ENCODE measurements at places on chromosomes 6 and 20. TPM values are rescaled to one million over a fixed set of nuclear protein-coding genes. Genes with fewer than 3 reads are reported as not detected.
A peak's percentile ranks its signal among the peaks of the same experiment; 100 is the strongest.

- no peaks in the 10 kb centered on the region for H3K4me1 ChIP-seq
- H3K4me3 ChIP-seq: no peak overlapping the region
- H3K27me3 ChIP-seq: no peaks in the 10 kb centered on the region
- H3K27ac ChIP-seq: no peak overlapping the region
These were observed 46.4 kb downstream of the HMGN3 start for GRCh38 chr6:79188107-79188506.

GRCh38 chr6:36856277-36856676 lies 17.0 kb upstream of the CPNE5 start:
- H3K4me3 ChIP-seq: peak overlapping the region; percentile 49
- peaks cover 2% of the 10 kb centered on the region for H3K27me3 ChIP-seq
- H3K27ac ChIP-seq: no peak overlapping the region
- no peak for DNase-seq

GRCh38 chr6:145583753-145584152 lies 151.6 kb downstream of the EPM2A start:
- H3K4me1 ChIP-seq: no peaks in the 10 kb centered on the region
- DNase-seq: no peak
- H3K36me3 ChIP-seq: no peaks in the 10 kb centered on the region
- no peak overlapping the region for H3K27ac ChIP-seq
- H3K4me3 ChIP-seq: no peak overlapping the region

- peaks cover 2% of the 10 kb centered on the region for H3K27me3 ChIP-seq
- peaks cover 33% of the 10 kb centered on the region for H3K36me3 ChIP-seq
- no peak overlapping the region for H3K27ac ChIP-seq
These were observed 25.5 kb upstream of the SMIM26 start for GRCh38 chr20:18541741-18542140.

DNA sequence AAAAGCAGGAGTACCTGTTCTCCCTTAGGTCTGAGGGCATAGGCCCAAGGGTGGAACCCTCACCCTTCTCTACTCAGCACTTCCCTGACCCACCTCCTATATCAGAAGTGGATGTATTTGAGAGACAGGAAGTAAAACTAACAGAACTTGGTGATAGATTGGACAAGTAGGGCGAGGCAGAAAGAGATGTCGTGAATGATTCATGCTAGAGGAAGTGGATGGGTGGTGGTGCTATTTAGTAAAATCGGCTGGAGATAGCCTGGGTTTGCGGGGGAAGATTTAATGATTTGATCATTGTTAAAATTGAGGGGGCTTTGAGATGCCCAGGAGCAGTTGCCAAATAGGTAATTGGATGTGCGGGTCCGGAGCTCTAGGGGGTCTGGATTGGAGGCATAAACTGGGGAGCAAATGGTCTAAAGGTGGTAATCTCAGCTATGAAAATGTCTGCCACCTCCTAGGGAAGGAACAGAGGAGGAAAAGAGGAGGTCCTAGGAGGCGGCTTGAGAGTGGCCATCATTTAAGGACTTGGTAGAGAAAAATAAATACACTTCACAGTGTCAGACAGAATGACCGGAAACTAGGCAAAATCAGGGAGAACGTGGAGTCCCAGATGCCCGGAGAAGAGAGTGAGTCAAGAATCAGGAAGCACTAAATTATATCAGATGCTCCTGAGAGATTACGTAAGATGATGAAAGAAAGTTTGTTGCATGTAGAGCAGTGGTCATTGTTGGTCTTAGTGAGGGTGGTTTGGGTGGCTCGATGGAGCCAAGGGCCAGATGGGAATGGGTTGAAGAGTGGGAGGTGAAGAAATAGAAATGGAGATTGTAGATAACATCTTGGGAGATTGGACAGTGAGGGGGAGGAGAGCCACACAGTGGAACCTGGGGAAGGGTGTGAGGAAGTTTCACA lies 142.0 kb downstream of the CEP57L1 start:
- peaks cover 30% of the 10 kb centered on the region for H3K4me1 ChIP-seq
- peaks cover 3% of the 10 kb centered on the region for H3K36me3 ChIP-seq
- H3K27ac ChIP-seq: no peak overlapping the region

DNA sequence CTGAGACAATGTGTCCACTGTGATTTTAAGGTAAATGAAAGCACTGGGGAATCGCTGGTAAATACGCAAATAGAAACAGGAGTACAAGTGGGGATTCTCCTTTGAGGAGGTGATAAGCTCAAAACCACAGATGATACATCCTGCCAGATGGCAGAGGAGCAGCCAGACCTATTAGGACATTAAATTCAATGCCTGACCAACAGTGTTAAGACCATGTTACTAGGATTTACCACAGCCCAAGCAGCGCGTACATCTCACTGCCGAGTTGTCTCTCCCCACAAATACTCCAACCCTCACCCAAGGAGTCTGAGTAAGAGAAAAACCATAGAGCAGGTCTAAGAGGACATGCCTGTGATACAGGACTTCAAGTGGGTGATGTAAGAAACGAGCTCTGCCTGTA lies 68.9 kb upstream of the TULP1 start:
- no peak for DNase-seq
- no peak overlapping the region for H3K27ac ChIP-seq
- peaks cover 2% of the 10 kb centered on the region for H3K27me3 ChIP-seq
- no peaks in the 10 kb centered on the region for H3K4me1 ChIP-seq
- no peaks in the 10 kb centered on the region for H3K36me3 ChIP-seq
- no peak overlapping the region for H3K4me3 ChIP-seq

DNA sequence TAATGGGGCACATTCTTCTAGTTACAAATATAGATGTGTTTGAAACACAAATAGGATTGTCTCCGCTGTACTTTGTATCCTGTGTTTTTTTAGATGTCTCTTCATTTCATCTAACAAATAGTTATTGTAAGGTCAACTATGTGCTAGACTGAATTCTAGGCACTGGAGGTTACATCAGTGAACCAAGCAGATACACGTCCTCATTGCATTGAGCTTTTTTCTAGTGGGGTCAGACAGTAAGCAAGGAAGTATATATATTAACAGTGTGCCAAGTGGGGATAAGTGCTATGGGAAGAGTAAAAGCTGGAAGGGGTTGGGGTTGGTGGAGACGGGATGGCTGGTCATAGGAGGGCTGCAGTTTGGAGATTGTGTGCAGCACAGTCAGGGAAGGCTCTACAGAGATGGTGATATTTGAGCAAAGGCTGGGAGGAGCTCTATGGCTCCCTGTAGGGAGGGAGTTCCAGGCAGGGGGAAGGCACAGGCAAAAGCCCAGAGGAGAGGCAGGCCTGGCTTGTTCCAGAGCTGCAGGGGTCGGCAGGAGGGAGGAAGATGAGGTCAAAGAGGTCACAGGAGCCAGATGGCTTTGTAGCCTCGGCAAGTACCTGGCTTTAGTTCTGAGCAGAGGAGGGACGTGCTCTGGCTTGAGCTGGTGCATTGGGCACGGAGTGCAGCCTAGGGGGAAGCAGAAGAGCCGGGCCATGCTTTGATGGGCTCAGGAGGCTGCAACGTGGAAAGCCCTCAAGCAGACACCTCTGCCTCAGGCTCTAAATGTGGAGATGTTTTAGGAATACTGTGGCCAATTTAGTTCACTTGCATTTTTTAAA lies 152.3 kb downstream of the ZDHHC14 start:
- H3K36me3 ChIP-seq: no peaks in the 10 kb centered on the region
- DNase-seq: no peak
- H3K27ac ChIP-seq: no peak overlapping the region
- no peak overlapping the region for H3K4me3 ChIP-seq

DNA sequence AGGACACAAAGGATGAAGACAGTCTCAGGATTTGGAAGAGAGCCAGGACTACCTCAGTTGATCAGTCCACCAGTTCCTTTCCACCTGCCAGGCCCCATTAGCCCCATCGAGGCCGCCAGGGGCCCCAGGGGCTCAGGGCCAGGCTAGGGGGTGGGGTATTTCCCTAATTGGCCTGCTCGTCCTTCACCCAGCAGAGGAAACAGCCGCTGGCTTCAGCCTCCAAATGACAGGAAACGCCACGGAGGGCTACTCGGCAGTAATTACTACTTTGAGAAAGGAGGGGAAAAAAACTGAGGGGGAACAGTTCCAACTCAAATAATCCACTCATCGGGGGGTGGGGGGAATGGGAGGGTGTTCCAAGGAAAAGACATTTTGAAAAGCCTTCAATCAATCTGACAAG lies 42.7 kb downstream of the MAFB start:
- peaks cover 59% of the 10 kb centered on the region for H3K4me1 ChIP-seq
- H3K27me3 ChIP-seq: peaks cover 6% of the 10 kb centered on the region
- no peak overlapping the region for H3K4me3 ChIP-seq
- H3K27ac ChIP-seq: no peak overlapping the region
- peak; percentile 11 for DNase-seq

GRCh38 chr6:84456803-84457202 lies 229.4 kb upstream of the CEP162 start:
- DNase-seq: no peak
- no peaks in the 10 kb centered on the region for H3K4me1 ChIP-seq
- no peaks in the 10 kb centered on the region for H3K36me3 ChIP-seq
- H3K27me3 ChIP-seq: peaks cover 2% of the 10 kb centered on the region
- H3K27ac ChIP-seq: no peak overlapping the region
- H3K4me3 ChIP-seq: no peak overlapping the region

DNA sequence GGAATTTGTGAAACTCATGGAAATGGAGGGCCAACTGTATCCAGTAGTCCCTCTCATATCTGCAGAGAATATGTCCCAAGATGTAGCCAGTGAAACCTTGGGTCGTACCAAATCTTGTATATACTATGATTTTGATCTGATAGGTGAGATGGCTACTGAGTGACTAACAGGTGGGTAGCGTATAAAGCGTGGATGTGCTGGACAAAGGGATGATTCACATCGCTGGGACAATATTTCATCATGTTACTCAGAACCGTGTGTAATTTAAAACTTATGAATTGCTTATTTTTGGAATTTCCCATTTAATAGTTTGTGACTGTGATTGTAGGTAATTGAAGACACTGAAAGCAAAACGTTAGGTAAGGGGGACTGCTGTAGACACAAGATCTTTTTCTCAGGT lies 144.1 kb downstream of the SMAP1 start:
- H3K27ac ChIP-seq: no peak overlapping the region
- no peak overlapping the region for H3K4me3 ChIP-seq
- DNase-seq: no peak
- no peaks in the 10 kb centered on the region for H3K36me3 ChIP-seq
- no peaks in the 10 kb centered on the region for H3K4me1 ChIP-seq
- H3K27me3 ChIP-seq: no peaks in the 10 kb centered on the region

- no peaks in the 10 kb centered on the region for H3K27me3 ChIP-seq
- DNase-seq: peak; percentile 41
- H3K4me3 ChIP-seq: no peak overlapping the region
These were observed 103.5 kb downstream of the LAMP5 start for GRCh38 chr20:9617940-9618339.

- peaks cover 2% of the 10 kb centered on the region for H3K4me1 ChIP-seq
- H3K27me3 ChIP-seq: peaks cover 4% of the 10 kb centered on the region
These were observed 42.5 kb upstream of the TLDC2 start for GRCh38 chr20:36833275-36834020.

DNA sequence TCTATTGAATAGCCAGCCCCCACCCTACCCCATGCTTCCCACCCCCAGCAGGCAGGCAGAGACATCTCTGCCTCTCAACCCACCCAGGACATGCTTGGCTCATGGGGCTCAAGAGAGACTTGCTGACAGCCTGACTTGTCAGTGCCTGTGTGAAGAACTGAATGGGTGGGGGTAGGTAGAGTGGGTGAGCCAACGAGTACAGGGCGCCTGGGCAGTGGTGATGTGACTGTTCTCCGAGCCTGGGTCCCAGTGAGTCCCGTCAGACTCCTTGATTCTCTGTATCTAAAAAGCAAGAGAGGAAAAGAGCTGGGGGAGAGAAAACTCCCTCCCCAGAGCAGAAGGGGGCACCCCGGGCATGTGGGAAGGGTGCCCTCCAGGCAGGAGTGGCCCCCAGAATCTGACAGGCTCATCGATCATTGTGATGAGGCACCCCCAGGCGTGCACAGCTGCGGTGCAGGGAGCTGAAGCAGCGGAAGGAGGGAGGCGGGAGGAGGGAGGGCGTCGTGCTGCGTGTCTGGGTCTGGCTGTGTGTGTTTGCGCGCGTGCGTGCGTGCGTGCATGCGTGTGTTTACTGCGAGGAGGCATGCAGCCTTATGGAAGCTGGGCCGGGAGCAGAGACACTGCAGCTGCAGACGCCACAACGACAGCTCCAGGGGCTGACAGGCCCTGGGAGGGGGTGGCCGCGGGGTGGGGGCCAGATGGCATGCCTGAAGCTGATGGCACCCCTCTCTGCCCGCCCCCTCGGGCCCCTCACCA lies 40.2 kb downstream of the FOXP4 start:
- peaks cover 19% of the 10 kb centered on the region for H3K4me1 ChIP-seq
- peaks cover 14% of the 10 kb centered on the region for H3K36me3 ChIP-seq
- H3K27me3 ChIP-seq: peaks cover 12% of the 10 kb centered on the region
- H3K4me3 ChIP-seq: peak overlapping the region; percentile 25
- peak overlapping the region; percentile 42 for H3K27ac ChIP-seq

GRCh38 chr20:58870293-58871014 lies 17.9 kb downstream of the GNAS start:
- no peak overlapping the region for H3K4me3 ChIP-seq
- peak; percentile 87 for DNase-seq
- H3K36me3 ChIP-seq: no peaks in the 10 kb centered on the region
- peaks cover 29% of the 10 kb centered on the region for H3K4me1 ChIP-seq
- no peak overlapping the region for H3K27ac ChIP-seq
- H3K27me3 ChIP-seq: peaks cover 3% of the 10 kb centered on the region

DNA sequence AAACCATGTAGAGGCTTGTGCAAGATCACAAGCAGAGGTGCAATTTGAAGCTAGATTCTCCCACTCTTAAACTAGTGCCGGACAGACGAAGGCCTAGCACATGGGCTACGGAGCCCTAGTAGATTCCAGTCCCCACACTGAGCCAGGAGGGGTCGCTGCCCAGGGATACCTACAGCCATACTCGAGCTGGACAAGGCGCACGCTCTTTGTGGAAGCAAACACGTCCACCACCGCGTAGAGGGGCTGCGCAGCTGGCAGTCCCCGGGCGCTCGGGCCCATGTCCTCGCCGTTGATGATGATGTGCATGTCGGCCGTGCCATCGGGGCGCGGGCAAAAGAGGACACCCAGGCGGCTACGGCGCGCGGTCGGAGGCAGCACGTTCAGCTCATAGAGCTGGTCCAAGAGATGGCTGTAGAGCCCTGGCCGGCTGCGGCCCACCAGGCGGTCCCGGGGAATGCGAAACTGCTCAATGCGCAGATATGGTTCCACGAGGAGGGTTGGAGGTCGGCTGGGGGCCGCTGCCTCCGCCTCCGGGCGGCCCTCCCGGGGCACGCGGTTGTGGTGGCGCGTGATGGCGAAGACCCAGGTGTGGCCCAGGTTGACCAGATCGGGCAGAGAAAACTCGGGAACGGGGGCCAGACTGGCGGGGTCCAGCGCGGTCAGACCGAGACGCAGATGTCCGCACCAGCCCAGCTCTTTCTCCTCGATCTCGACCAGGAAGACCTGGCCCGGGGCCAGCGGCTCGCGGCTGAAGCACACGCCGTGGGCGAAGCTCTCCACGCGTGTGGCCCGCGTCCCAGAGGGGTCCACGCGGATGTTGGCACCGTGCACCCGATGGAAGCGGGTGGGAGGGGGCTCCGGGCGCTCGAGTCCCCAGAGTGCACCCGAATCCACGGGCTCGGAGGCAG lies 677 bp downstream of the NEURL2 start:
- H3K36me3 ChIP-seq: peaks cover 8% of the 10 kb centered on the region
- peak overlapping the region; percentile 90 for H3K4me3 ChIP-seq
- peak; percentile 87 for DNase-seq

Gene MGME1
- 17.5 TPM for total RNA-seq

Gene TCP11
- total RNA-seq: 0.18 TPM

Gene SLC26A8
- total RNA-seq: 0.97 TPM

Gene LGSN
- total RNA-seq: not detected

Gene TAAR9
- total RNA-seq: not detected

Gene BMP2
- 1.1 TPM for total RNA-seq

Gene SEC23B
- 33.7 TPM for total RNA-seq

Gene CAP2
- 4.4 TPM for total RNA-seq

Gene DSP
- 109 TPM for total RNA-seq

All from endothelial cell (in vitro differentiated cells).